Karpas-422 (cell line): ENCODE measurements at places on chromosomes 16 and 17.
A peak's percentile ranks its signal among the peaks of the same experiment; 100 is the strongest.

- peak; percentile 83 for DNase-seq
Measured at GRCh38 chr17:14359163-14360020, 58.5 kb downstream of the HS3ST3B1 start.

DNA sequence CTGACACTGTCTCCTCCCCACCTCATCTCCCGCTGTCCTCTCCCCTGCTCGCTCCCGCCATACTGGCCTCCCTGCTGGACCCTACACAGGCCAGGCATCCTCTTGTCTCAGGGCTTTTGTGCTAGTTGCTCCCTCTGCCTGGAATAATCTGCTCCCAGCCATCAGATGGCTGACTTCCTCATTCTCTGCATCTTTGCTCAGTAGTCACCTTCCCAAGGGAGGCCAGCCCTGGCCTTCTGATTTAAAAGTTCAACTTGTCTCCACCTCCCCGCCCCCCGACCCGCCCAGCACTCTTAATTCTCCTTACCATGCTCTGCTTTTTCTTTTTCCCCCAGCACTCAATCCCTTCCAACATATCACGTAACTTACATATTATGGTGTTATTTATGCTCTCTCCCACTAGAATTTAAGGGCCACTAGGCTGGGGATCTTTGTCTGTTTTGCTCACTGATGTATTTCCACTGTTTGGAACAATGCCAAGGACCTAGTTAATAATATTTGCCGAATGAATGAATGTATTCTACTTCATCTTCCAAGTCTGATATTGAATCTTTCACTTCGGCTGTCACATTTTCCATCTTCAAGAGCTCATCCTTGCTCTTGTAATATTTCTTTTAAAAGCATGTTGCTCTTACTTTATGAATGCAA is 178.3 kb downstream of the CDK5R1 start:
- DNase-seq: no peak

GRCh38 chr16:86515777-86516622 is 5.7 kb downstream of the FOXF1 start:
- DNase-seq: no peak

- DNase-seq: no peak
Measured at GRCh38 chr16:11836650-11837244, 14.6 kb downstream of the RSL1D1 start.

DNA sequence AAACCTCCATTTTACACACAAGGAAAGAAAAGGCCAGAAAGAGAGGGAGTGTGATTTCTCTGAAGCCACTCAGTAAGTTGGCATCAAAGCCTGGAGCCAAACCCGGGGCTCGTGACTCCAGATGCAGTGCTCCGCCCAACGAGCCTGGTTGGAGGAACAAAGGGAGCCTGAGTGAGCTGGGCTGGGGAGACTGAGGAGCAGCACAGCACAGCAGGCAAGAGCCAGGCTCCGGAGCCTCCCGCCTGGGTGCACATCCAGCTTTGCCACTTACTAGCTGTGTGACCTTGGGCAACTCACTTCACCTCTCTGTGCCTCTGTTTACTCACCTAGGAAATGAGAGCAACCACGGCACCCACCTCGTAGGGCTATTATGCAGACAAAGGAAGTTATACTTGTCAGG is 5.6 kb downstream of the GSG1L start:
- DNase-seq: no peak

GRCh38 chr17:14790521-14790920 is 474.6 kb downstream of the PMP22 start:
- DNase-seq: peak; percentile 72

- no peak for DNase-seq
Measured at GRCh38 chr17:45306623-45307022, 10.2 kb downstream of the MAP3K14 start.

- DNase-seq: no peak
Measured at GRCh38 chr17:71866095-71866494, 254.7 kb upstream of the SOX9 start.

- DNase-seq: no peak
Measured at GRCh38 chr16:79519448-79519847, 81.1 kb downstream of the MAF start.
